ENCODE measurements at places on chromosomes 12 and 14.

DNA sequence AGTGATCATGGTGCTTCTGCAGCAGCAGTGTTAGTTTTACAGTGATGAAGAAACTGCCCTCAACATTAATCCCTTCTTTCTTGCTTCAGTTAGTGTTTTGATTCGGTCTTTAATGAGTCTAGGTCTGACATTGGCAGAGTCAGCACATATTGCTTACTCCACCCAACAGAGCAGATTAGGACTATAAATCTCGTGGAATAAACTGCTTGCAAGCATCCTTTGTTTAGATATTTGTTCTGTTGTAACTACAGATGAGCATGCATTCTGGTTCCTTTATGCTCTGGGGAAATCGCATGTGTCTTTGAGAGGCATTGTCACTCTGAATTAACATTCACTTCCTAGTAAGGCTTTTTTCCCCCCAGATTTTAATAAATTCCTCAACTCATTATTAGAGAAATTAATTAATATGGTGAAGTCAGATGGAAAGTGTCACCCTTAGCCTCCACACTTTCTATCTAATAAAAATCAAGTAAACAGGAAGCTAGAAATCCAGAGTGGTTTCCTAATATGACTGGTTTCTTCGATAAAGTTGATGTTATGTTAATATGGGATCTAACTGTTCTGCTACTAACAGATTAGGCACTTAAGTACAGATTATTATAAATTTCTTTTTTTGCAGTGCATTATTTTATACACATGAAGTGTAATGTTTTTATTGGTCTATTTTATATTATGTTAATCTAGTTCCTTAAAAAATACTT lies 86.2 kb upstream of the SSTR1 start:
- no peak for DNase-seq

GRCh38 chr14:21192875-21193535 lies 37.1 kb upstream of the OR5AU1 start:
- DNase-seq: no peak

GRCh38 chr14:95482627-95483308 lies 33.7 kb downstream of the SYNE3 start:
- no peak for DNase-seq

- no peak for DNase-seq
These were observed 834.9 kb downstream of the SLC6A15 start for GRCh38 chr12:84077679-84078078.

GRCh38 chr14:22980672-22981089 lies 1.7 kb downstream of the AJUBA start:
- DNase-seq: no peak

- DNase-seq: no peak
These were observed 1.4 kb upstream of the PDE3A start for GRCh38 chr12:20366776-20367409.

- no peak for DNase-seq
These were observed 202.3 kb upstream of the SLC16A7 start for GRCh38 chr12:59393506-59393905.

- DNase-seq: no peak
These were observed 1300.5 kb upstream of the TMEM132C start for GRCh38 chr12:126966498-126966897.

All from NCI-H1417 (cell line).